Mammary microvascular endothelial cell (primary cell): ENCODE measurements at places on chromosomes 4 and X. TPM values are rescaled to one million over a fixed set of nuclear protein-coding genes. Genes with fewer than 3 reads are reported as not detected.

TEX11 gene
- not detected in 2 replicates for total RNA-seq

IRS4 gene
- total RNA-seq = 0.25 TPM in 1 of 2 replicates, not detected in the other

GDPD2 gene
- not detected in 2 replicates for total RNA-seq

HTT gene
- total RNA-seq = 24.0 and 25.5 TPM in 2 replicates

PRRG3 gene
- total RNA-seq = not detected in 2 replicates

TMPRSS11A gene
- not detected in 2 replicates for total RNA-seq

SLC49A3 gene
- 7.9 and 9.4 TPM in 2 replicates for total RNA-seq

MAPK10 gene
- total RNA-seq = 0.07 TPM in 1 of 2 replicates, not detected in the other

ANXA5 gene
- total RNA-seq = 735 and 779 TPM in 2 replicates

FOXR2 gene
- not detected in 2 replicates for total RNA-seq

CDKN2AIP gene
- 9.6 and 11.3 TPM in 2 replicates for total RNA-seq

SUPT20HL2 gene
- not detected in 2 replicates for total RNA-seq

PWWP3B gene
- total RNA-seq = not detected in 2 replicates

IBSP gene
- total RNA-seq = not detected in 2 replicates

GPR119 gene
- total RNA-seq = not detected in 2 replicates

IL2 gene
- not detected in 2 replicates for total RNA-seq

RBM41 gene
- 7.0 and 7.7 TPM in 2 replicates for total RNA-seq

DKK2 gene
- total RNA-seq = 0.05 TPM in 1 of 2 replicates, not detected in the other

DDX53 gene
- not detected in 2 replicates for total RNA-seq

ARHGAP4 gene
- total RNA-seq = 2.3 and 5.2 TPM in 2 replicates

IGBP1 gene
- 41.4 and 41.8 TPM in 2 replicates for total RNA-seq

TBX22 gene
- not detected in 2 replicates for total RNA-seq

PPA2 gene
- 69.4 and 78.5 TPM in 2 replicates for total RNA-seq

HTR2C gene
- total RNA-seq = not detected in 2 replicates

ENPEP gene
- total RNA-seq = under 0.01 TPM in 1 of 2 replicates, not detected in the other

SPANXN3 gene
- total RNA-seq = not detected in 2 replicates

PAGE5 gene
- not detected in 2 replicates for total RNA-seq

CENPVL1 gene
- not detected in 2 replicates for total RNA-seq

CD99L2 gene
- total RNA-seq = 32.3 and 37.5 TPM in 2 replicates

GRK4 gene
- total RNA-seq = 3.1 and 3.5 TPM in 2 replicates

SPACA5 gene
- 0.80 TPM in 1 of 2 replicates, not detected in the other for total RNA-seq

PDZD4 gene
- not detected in 2 replicates for total RNA-seq

LONRF3 gene
- total RNA-seq = 2.3 and 3.9 TPM in 2 replicates

DGAT2L6 gene
- total RNA-seq = 0.20 TPM in 1 of 2 replicates, not detected in the other

SYAP1 gene
- total RNA-seq = 25.6 and 26.6 TPM in 2 replicates

TLR6 gene
- 1.3 and 1.4 TPM in 2 replicates for total RNA-seq

NXF2B gene
- not detected in 2 replicates for total RNA-seq

CPE gene
- total RNA-seq = 0.25 and 0.53 TPM in 2 replicates

CXCL3 gene
- total RNA-seq = 0.93 and 4.1 TPM in 2 replicates

NALF2 gene
- 0.05 and 0.13 TPM in 2 replicates for total RNA-seq

F8A2 gene
- total RNA-seq = not detected in 2 replicates

DCAF8L2 gene
- not detected in 2 replicates for total RNA-seq

FAT1 gene
- 1.5 and 1.6 TPM in 2 replicates for total RNA-seq

SORBS2 gene
- 185 and 188 TPM in 2 replicates for total RNA-seq

SSX3 gene
- not detected in 2 replicates for total RNA-seq

ACSL4 gene
- 87.9 and 99.1 TPM in 2 replicates for total RNA-seq

RPL39 gene
- 6,838 and 8,202 TPM in 2 replicates for total RNA-seq

IL2RG gene
- total RNA-seq = 1.3 and 1.9 TPM in 2 replicates

SYTL4 gene
- total RNA-seq = 14.5 and 14.8 TPM in 2 replicates

SLC38A5 gene
- 32.2 and 39.8 TPM in 2 replicates for total RNA-seq

UGT8 gene
- 0.10 TPM in 1 of 2 replicates, not detected in the other for total RNA-seq
